ENCODE measurements at places on chromosomes 4 and X. TPM values are rescaled to one million over a fixed set of nuclear protein-coding genes. Genes with fewer than 3 reads are reported as not detected.

The TENM3 gene
- total RNA-seq, result 21.4 TPM

The TMEM175 gene
- total RNA-seq, result 8.5 TPM

The HS3ST1 gene
- total RNA-seq, result 1.3 TPM

The UCP1 gene
- total RNA-seq, result not detected

The NHSL2 gene
- 19.2 TPM for total RNA-seq

The BEX1 gene
- not detected for total RNA-seq

The SSX4 gene
- total RNA-seq, result not detected

The STPG2 gene
- not detected for total RNA-seq

The TREX2 gene
- 4.4 TPM for total RNA-seq

The CFAP97 gene
- 27.0 TPM for total RNA-seq

The ETDA gene
- total RNA-seq, result not detected

The PTPN13 gene
- 0.20 TPM for total RNA-seq

The DGKK gene
- total RNA-seq, result not detected

The FAAH2 gene
- 0.60 TPM for total RNA-seq

The MAGIX gene
- 0.60 TPM for total RNA-seq

The PRRG3 gene
- total RNA-seq, result not detected

The PRAF2 gene
- total RNA-seq, result 3.5 TPM

The GLRA2 gene
- total RNA-seq, result not detected

The ASMT gene
- total RNA-seq, result not detected

The TMEM131L gene
- 12.6 TPM for total RNA-seq

The DUSP21 gene
- not detected for total RNA-seq

The ITM2A gene
- total RNA-seq, result 25.4 TPM

The ARHGAP36 gene
- not detected for total RNA-seq

The ARR3 gene
- not detected for total RNA-seq

The MORC4 gene
- 6.7 TPM for total RNA-seq

The PLAC8 gene
- total RNA-seq, result 0.22 TPM

The EDA gene
- total RNA-seq, result 0.65 TPM

The DOCK11 gene
- 0.20 TPM for total RNA-seq

The SPANXN4 gene
- total RNA-seq, result not detected

The ZNF711 gene
- total RNA-seq, result 4.6 TPM

The CHRDL1 gene
- not detected for total RNA-seq

The HDAC6 gene
- total RNA-seq, result 29.2 TPM

The TAF7L gene
- total RNA-seq, result under 0.01 TPM

The CXorf65 gene
- not detected for total RNA-seq

The SLC25A53 gene
- 7.0 TPM for total RNA-seq

The GAGE12F gene
- not detected for total RNA-seq

The ETFDH gene
- total RNA-seq, result 12.3 TPM

The EMCN gene
- 41.8 TPM for total RNA-seq

The TKTL1 gene
- not detected for total RNA-seq

The TCEAL8 gene
- total RNA-seq, result 56.3 TPM
